Upper lobe of left lung (tissue), 6 donors: ENCODE measurements at places on chromosomes 1 and 21. TPM values are rescaled to one million over a fixed set of nuclear protein-coding genes. Genes with fewer than 3 reads are reported as not detected.

DNA sequence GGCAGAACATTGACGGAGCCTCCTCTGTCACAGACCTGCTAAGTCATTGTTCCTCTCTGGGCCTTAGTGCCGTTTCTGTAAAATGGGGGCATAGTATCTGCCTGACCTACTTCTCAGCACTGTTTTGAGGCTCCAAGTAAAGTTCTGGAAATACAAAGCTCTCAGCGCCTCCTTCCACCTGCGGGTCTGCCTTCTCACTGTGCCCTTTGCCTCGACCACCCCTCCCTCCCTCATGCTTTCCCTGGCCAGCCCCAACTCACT lies 15.4 kb upstream of the WASF2 start:
- no peak for DNase-seq

DNA sequence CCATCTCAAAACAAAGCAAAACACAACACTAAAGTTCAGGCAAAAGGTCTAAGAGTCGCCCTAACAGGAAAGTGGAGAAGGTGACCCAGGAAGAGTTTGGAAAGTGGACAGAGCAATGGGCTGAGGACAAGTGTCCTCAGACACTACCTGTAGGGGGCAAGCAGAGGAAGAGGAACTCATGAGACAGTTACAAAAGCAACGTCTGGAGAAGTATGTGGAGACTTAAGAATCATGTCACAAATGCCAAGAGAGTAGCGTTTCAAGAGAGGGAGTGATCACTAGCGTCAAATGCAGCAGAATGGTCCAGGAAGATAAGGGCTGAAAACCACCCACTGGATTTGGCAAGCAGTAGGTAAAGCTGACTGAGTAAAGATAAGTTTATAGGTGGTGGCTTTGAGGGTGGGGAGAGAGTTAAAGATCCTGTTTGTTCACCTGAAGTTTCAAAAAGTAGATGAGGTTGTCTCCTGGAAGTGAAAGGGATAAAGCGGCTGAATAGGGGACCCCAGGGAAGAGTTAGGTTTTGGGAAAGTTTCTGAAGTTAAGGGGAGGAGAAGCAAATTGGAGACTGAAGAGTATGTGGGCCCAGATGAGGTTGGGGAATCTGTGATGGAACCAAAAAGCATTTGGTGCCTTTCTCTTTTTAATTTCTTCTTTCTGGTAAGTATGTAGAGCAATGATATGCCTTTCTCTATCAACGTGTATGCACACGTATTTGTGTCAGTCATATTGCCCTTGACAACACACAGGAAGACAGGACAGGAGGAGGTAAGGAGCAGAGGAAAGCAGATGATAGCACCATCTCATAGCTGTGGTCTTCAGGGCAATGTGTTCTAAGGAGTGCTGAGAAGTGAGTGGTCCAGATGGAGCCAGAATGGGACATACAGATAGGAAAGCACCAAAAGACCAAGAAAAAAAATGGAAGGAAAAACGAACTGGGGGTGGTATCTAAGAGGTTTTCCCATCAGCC lies 3.1 kb downstream of the BSDC1 start:
- no peak for DNase-seq

GRCh38 chr1:85316321-85316720 lies 39.9 kb upstream of the BCL10 start:
- DNase-seq, result no peak

- DNase-seq, result no peak
Measured at GRCh38 chr1:231546693-231547092, 18.2 kb downstream of the TSNAX start.

- DNase-seq, result no peak
Measured at GRCh38 chr1:33973799-33974545, 110.1 kb downstream of the HMGB4 start.

GRCh38 chr1:149844101-149844500 lies 55.3 kb upstream of the BOLA1 start:
- DNase-seq, result no peak

DNA sequence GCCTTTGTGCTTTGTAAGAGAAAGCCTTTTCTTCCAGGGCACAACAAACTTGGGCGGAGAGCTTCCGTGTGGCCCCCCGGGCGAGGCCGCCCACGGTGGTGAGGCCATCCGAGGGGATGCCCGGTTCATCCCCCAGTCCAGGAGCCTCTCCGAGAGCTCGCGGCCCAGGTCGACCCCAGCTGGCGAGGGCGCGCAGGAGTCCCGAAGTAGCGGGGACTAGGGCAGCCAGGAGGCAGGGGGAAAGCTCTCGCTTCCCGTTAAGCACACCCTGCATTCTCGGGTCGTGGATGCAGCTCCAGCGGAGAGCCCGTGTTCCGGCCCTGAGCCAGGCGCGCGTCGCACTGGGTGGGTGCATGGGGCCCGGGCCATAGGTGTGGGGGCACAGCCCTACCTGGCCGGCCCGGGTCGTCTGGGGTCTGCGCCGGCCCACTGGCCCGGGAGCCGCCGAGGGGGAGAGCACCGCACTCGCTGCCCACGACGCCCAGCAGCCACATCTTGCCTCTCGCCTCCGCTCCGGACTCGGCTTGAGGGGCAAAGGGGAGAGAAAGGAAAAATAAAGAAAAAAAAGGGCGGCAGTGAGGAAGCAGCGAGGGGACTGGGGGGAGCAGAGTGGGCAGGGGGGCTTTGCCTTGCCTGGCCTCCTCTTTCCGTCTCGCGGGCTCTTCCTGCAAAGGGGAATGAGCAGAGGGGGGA lies 1.8 kb downstream of the RNF220 start:
- DNase-seq, result peak; percentile 85

- DNase-seq, result peak; percentile 62
Measured at GRCh38 chr1:211680752-211681327, 5.4 kb upstream of the NEK2 start.

DNA sequence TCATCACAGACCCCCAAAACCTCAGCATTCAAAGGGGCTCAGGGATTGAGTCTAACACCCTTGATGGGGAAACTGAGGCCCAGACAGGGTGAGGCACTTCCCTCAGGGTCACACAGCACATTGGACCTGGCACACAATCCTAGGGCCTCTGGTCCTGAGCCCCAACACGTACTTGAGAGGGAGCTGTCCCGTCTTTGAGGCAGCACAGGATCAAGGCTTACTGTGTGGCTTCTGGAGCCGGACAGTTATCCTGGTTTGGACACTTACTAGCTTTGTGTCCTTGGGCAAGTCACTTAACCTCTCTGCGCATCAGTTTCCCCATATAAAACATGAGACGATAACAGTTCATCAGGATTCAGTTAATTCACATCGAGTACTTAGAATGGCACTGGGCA lies 26.5 kb downstream of the RUNX3 start:
- DNase-seq, result no peak

GRCh38 chr1:33400153-33400911 lies 30.6 kb downstream of the PHC2 start:
- DNase-seq, result no peak

DNA sequence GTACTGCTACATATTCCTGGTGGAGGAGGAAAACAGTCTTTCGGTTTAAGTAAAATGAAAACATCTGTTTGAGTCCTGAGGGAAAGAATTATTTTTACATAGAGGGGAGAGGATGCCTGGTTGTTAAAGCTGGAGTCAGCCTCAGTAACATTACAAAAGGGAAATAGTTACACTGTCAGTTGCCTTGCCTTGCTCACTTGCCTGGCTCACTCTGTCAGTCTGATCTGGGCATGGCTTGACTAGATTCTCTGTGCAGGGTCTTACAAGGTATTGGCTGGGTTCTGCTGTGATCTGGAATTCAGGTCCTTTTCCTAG lies 8.4 kb upstream of the UBE2U start:
- DNase-seq, result no peak

- DNase-seq, result no peak
Measured at GRCh38 chr1:91610789-91611188, 110.1 kb downstream of the CDC7 start.

The VTCN1 gene
- 1.2 TPM for total RNA-seq

The ZNF695 gene
- total RNA-seq, result not detected

The EVI5 gene
- 40.5 TPM for total RNA-seq

The NPPA gene
- total RNA-seq, result not detected

The OR2T35 gene
- total RNA-seq, result not detected

The DNM3 gene
- 10.8 TPM for total RNA-seq

The SLC19A1 gene
- 75.6 TPM for total RNA-seq

The PGBD5 gene
- 0.78 TPM for total RNA-seq

The CACNA1E gene
- total RNA-seq, result 0.39 TPM

The CD48 gene
- total RNA-seq, result 18.6 TPM

The VHLL gene
- not detected for total RNA-seq
